ENCODE measurements at places on chromosomes 4 and X. TPM values are rescaled to one million over a fixed set of nuclear protein-coding genes. Genes with fewer than 3 reads are reported as not detected.

Gene SSX4B
- polyA plus RNA-seq, result not detected

Gene NPNT
- polyA plus RNA-seq, result 181 TPM

Gene PRSS12
- 8.9 TPM for polyA plus RNA-seq

Gene SPANXN5
- polyA plus RNA-seq, result not detected

Gene NCAPG
- 28.6 TPM for polyA plus RNA-seq

Gene CXorf49
- not detected for polyA plus RNA-seq

Gene XK
- 0.99 TPM for polyA plus RNA-seq

Gene HS3ST1
- 2.2 TPM for polyA plus RNA-seq

Gene ZXDA
- 5.1 TPM for polyA plus RNA-seq

Gene CT47A7
- polyA plus RNA-seq, result not detected

Gene CCKAR
- not detected for polyA plus RNA-seq

Gene ALAS2
- polyA plus RNA-seq, result 10.8 TPM

Gene GC
- 0.26 TPM for polyA plus RNA-seq

Gene SGMS2
- 10.8 TPM for polyA plus RNA-seq

Gene FAM184B
- polyA plus RNA-seq, result 0.77 TPM

Gene IQCM
- polyA plus RNA-seq, result not detected

Gene MXRA5
- 6.4 TPM for polyA plus RNA-seq

Data from renal pelvis (tissue), 12 donors.